CD8-positive, alpha-beta T cell (primary cell): ENCODE measurements at places on chromosomes 1 and 21.

DNA sequence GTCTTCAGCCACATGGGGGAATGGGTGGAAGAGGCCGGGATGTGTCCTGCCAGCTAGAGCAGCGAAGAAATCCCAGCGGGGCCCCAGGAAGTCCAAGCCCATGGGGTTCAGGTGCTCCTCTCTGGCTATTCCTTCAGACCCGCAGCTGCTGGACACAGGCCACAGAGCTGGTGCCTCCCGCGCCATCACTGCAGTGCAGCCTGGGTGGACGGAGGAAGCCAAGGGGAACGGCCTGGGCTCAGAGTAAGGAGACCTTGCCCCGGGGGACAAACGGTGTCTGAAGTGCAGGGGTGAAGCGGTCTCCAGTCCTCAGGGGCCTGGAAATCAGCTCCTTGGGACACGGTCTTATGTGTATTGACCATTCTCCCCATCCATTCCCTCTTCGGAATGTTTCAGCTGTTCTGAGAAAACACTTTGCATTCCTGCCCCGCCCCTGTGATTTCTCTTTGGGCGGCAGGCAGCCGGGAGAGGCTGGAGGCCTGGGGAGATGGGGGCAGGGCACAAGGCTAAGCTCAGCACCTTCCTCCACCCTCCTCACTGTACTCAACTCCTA lies 18.4 kb downstream of the MTHFR start:
- DNase-seq: no peak

DNA sequence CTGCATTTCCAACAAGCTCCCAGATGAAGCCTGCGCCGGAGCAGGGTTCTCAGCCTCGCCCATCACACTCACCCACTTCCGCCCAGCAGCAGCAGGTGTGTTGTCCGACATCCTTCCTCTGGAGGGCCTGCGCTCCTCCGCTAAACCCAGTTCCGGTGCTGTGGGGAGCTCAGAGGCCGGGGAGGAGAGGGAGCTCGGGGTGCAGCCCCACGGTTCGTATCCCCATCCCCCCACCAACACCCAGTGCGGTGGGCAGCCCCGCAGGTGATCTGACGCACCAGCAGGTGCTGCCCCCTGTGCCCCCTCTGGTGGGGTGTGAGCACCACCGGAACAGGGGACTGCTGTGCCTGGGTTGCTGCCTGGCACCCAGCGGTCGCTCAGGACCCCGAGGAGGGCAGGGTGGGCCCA lies 3.4 kb upstream of the PEX10 start:
- peak; percentile 77 for DNase-seq

DNA sequence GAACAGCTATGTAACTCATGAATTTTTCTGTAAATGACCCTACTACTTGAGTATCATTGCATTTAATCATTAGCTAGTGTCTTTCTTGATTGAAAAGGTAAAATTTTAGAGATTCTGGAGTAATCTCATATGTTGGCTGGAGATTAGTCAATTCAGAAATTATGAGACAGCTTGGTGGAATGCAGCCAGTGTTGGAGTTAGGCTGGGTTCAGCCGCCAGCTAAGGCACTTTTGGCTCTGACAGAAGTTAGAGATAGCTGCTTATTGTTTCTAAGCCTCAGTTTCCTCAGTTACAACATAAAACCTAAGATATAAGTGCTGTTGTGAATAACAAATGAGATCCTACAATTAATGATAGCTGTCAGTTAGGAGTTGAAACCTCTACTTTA lies 49.4 kb downstream of the TBCE start:
- no peak for DNase-seq

DNA sequence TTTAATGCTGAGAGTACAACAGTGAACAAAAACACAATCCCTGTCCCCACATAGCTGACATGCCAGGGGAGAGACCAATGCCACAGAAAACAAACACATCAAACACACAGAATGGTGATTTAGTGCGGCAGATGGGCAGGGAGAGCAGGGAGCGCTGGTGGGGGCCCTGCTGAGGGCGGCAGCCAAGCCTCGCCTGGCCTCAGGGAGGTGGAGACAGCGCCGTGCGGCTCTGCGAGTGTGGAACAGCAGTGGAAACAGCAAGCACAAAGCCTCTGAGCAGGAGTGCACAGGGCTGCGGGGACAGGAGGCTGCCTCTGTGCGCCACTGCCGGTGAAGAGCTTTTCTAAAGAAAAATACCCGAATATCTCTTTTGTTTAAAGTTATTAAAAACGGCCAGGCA lies 17.0 kb downstream of the MCM3AP start:
- no peak for DNase-seq

- DNase-seq: no peak
These were observed 38.0 kb downstream of the ADARB1 start for GRCh38 chr21:45112371-45112770.

GRCh38 chr1:28933918-28934317 lies 19.5 kb downstream of the EPB41 start:
- no peak for DNase-seq

DNA sequence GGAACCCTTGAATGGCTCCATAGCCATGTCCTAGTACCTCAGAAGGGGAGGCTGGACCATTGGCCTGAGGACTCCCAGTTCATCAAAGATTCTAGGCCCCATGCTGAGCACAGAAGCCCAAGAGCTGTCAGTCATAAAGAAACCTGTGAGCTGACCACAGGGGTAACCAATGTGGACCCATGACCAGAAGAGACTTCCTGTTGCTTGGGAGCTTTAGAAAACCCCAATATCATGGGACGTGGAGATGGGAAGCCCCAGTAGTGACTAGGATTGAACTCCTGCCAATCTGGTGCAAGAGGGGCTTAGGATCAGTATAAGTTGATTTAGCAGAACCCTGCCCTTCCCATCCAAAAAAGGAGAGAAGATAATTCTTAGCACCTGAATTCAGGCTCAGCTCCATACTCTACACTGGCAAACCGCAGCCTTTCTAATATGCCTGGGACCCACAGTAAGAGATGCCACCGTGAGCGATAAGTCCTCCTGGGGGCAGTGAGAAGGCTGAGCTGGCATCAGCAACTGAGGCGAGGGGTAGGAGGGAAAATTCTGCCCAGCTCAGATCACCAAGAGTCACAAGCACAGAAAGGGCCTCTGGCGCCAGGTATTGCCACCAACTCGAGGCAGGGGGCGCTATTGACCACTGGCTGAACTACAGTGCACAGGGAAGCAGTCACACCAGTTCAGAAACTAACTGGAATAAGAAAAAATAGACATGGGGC lies 108.9 kb downstream of the CAPN8 start:
- peak; percentile 9 for DNase-seq

DNA sequence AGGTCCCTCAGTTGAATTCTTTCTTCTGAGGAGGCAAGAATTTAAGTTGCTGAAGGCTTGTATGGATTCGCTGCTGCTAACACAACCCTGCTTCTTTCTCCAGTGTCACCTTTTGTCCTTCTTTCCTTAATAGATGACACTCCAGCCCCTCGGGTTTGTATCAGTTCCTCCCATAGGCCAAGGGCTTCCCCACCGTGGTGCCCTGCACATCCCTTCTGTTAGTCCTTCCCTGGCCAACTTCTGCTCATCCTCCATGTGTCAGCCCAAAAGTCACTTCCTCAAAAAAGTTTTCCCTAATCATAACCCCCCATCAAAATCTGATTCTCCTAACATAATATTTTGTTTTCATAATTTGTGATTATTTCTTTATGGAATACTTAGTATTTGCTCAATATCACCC lies 190.4 kb downstream of the RHOU start:
- no peak for DNase-seq

DNA sequence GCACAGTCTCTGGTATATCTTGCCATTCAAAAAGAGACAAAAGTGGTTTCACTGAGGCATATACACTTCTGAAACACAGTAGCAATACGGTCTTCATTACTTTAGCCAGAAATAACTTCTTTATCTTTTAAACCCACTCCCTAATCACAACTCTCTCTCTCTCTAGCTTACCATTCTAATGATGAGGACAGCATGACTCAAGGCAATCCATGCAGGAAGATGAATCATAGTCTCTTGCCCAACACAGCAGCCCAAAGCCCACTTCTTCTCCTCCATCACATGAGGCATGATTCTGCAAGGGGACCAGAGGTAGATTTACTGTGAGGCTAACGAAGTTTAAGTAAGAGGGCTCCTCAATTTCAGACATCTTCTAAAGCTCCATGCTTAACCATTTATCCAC lies 285.0 kb upstream of the NR5A2 start:
- no peak for DNase-seq

GRCh38 chr1:182570611-182570970 lies 18.5 kb downstream of the RNASEL start:
- no peak for DNase-seq

DNA sequence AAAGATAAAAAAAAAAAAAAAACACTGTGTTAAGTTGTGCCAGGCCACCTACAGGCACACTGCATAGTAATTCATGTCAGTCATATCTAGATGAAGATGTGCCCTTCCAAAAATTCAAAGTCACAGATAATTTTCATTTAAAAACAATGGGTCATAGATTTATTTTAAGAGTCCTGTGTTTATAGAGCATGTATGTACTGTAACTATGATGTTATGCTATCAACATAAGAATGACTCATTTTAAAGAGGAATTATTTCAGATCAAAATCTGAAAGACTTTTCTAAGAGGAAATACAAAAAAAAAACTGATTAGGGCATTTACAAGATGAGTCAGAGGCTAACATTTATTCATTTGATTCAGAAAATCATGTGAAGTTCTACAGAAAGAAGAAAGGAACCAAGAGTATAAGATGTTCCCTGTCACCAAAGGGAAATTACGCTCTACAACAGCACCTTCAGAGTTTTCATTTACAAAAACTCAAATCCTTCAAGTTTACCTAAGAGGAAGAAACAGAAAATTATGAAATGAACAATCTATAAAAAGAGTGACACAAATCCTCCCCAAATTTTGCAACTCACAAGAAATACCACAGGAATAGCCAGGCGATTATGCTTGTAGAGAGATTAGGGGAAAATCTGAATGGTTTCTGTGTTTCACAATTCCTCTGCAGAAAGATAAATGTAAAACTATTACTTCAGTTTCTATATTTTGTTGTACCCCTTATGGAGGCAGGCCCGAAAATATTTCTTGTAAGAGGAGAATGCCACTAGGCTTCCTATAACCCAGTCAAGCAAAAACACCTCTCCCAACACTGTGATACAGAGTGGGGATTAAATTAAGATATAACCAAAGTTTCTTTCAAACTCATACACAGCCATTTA lies 13.8 kb downstream of the TP53BP2 start:
- no peak for DNase-seq

- DNase-seq: no peak
These were observed 57.0 kb upstream of the PRDM2 start for GRCh38 chr1:13643017-13643416.

DNA sequence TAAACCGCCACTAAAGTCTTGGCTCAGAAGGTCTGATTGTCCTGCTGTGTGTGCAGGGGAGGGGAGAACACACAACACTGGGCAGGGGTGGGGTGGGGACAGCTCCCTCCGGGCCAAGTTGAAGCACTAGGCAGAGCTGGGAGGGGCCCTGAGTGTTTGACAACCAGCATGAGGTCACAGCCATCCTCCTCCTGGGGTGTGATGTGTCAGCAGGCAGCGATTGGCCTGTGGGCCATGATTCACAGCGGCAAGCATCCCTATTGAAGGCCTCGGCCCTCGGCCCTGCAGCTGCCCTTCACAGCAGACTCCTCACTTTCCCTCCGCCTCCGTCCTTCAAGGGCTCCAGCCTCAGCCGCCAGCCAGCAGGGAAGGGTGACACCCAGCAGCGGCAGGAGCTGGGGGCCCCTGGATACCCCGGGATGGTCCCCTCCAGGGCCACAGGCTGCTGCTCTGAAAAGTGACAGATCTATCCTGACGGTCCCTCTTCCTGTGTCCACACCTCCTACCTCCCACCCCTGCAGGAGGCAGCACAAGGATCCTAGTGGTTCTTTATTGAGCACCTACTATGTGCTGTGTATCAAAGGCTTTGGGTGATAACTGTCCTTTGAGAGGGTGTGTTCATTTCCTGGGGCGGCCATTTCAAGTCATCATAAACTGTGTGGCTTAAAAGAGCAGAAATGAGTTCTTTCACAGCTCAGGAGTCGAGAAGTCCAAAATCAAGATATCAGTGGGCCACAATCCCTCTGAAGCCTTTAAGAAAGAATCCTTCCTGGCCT lies 66.0 kb upstream of the SLC25A33 start:
- DNase-seq: no peak

DNA sequence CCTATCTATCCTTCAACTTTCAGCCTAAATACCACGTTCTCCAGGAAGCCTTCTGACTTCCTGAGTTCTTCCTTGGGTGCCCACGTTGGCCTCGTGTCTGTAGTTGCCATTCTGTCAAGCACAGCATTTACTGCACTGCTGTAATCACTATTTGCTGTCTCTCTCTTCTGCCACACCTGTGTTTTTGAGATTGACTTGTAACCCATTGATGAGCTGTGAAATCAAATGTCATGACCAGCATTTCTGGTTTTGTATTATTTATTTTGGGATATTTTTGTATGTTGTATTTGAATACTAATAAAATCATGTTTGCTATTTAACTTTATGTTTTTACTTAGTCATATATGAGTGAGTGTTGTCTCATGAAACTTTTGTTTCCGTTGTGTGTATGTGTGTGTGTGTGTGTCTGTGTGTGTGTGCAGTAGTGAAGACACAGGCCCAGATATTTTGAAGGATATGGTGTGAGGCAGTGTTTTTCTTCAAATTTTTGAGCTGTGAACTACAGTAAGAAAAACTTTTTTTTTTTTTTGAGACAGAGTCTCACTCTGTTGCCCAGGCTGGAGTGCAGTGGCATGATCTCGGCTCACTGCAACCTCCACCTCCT lies 126.2 kb upstream of the SERBP1 start:
- DNase-seq: no peak

DNA sequence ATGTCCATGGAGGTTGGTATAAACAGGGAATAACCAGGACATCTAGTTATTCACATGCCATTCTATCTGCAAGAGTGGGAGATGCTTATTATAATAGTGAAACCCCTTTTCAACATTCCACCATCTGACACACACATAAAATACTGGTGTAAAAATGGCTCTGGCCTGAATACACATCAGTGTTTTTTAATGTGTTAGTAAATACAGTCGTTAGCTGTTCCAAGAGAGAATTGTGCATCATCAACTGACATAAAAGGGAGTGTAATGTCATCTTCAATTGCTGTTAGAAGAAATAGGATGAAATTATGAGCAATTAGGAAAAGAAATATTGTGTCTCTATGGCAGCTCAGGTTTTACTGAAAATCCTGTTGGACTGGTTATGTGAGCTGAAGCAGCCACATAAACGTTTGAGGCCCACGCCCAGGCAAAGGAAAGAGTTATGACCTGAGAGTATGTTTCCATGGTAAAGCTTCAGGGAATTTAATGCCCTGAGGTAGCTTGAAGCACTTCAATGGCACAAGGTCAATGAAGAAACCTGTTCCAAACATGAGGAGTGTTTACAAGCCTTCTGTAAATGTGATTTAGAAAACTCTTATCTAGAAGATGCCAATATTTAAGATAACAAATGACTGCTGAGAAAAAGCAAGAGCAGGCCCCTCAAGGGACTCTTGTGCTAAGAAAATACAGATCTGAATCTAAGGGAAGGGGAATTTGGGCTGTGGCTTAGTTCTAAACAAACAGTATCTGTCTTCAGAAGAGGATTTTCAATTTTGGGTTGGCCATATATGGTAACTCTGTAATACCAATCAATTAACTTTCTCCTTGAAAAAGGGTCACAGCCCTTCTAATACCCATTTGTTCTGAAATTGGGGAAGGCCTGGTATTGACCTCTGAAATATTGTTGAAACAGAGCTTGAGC lies 384.3 kb downstream of the SEC16B start:
- DNase-seq: no peak

GRCh38 chr1:236341298-236341697 lies 52.8 kb upstream of the EDARADD start:
- no peak for DNase-seq

GRCh38 chr1:2429780-2430591 lies 17.6 kb upstream of the PEX10 start:
- DNase-seq: no peak
